ENCODE measurements at places on chromosomes 6 and 20.

GRCh38 chr6:105077596-105078385 is 102.0 kb downstream of the POPDC3 start:
- DNase-seq, result no peak

DNA sequence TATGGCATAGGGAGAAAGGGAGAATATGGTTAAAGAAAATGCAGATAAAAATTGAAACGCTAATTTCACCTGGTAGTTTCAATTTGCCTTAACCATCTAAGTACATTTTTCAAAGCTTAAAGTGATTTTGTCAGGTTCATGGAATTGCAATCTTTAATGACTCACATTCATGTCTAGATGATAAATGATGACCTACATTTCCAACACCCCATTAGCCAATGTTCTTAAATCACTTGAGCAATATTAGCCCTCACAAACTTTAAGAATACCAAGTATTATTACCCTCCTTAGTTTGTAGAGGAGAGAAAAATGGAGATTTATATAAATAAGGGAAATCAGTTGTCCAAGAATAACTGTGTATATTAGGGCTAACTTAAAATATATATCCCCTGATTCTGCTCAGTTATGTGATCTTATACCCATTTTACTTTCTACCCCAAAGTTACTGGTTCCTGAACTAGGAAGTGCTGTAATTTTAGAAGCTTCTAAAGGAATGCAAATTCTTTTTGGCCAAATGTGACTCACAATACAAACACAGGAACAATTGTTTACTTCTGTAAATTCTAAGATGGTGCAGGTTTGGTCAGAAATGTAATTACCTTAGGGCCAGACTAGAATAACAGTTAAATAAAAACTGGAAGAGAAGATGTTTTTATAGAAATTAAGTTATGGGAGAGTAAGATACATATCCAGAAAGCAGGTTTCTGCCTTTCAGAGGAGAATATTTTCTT is 34.5 kb downstream of the TPBG start:
- DNase-seq, result no peak

- DNase-seq, result no peak
Measured at GRCh38 chr6:169904051-169904922, 152.9 kb downstream of the ERMARD start.

GRCh38 chr6:39210450-39210849 is 18.8 kb downstream of the KCNK5 start:
- no peak for DNase-seq

GRCh38 chr6:106253731-106254130 is 71.8 kb downstream of the ATG5 start:
- no peak for DNase-seq

DNA sequence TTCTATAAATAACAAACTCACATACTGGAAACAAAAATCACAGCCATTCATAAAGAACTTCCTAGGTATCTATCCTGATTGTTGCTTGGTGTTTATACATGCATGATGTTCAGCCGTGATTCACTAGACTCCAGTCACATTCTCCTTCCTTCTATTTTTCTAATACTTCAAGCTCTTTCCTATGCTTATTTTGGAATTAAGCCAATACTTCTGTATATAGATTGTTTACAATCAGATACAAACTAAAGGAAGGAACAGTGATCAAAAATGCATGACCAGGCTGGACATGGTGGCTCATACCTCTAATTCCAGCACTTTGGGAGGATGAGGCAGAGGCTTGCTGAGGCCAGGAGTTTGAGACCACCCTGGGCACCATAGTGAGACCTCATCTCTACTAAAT is 377.5 kb upstream of the IRAK1BP1 start:
- DNase-seq, result no peak

- DNase-seq, result no peak
Measured at GRCh38 chr20:61385296-61385695, 133.2 kb downstream of the CDH4 start.

DNA sequence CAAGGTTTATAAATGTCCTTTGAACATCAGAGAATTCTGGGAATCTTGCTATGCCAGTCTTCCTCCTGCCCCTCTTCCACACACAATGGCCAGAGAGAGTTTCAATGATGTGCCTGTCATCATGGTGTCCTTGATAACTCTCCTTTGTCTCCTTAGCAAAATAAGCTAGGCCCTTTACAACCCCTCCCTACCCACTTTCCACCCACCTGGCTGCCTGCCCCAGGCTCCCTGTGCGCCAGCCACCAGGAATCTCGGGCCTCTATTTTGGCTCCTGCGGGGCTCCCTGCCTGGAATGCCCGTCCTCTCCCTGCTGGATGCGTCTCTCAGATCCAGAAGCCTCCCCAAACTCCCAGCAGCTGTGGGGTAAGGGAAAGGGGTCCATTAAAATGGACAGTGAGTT is 60.9 kb downstream of the NCR2 start:
- DNase-seq, result no peak

- DNase-seq, result no peak
Measured at GRCh38 chr6:15546591-15546990, 116.2 kb downstream of the DTNBP1 start.

GRCh38 chr6:56024931-56025330 is 149.5 kb upstream of the BMP5 start:
- DNase-seq, result no peak

- DNase-seq, result no peak
Measured at GRCh38 chr20:43187476-43188233, 2.1 kb downstream of the PTPRT start.

DNA sequence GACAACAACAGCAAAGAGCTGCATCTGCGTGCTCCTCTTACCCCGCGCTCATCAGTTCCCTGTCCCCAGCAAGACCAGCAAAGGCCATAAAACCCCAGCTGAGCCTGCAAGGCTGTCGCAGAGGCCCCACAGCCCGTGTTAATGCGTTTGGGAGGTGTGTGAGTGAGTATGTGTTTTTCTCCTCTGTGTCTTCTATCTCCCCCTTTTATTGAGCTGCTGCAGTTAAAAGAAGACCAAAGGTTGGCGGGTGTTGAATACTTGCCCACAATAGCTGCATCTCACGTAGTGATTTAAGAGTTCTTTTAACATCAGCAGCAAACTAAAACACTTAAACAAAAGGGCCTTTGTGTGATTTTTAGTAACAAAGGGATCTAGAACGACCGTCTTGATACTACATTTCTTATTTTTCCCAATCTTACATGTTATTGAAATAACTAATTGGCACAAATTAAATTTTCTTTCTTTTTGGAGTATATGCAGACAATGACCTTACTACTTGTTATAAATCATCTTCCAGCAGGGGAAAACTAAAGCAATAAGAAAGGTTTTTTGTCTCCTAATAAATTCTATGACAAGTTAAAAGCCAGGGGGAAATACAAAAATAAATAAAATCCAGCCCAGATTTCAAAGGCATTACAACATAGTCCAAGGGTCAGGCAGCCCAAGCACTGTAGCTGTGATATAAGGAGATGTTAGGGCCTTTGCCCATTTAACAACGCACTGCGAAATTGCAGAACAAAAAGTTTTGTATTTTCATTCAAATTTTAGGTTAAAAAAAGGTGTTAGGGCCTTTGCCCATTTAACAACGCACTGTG is 27.2 kb upstream of the CNKSR3 start:
- DNase-seq, result no peak

DNA sequence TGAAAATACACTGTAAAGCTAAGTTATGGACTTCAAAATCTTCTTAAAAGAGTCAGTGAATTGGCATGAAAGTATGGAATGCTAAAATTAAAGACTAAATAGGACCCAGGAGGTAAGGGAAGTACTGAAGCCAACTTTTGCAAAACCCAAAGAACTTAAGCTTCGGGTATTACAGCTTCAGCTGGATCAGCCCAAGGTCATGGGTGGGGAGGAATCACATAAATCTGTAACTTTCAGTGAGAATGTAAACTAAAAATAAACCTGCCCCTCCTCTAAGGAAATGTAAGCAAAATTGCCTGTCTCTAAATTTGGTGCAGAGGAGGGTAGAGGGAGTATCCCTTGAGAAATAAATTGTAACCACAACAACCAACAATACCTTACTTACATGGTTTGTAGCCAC is 4.4 kb upstream of the MUC21 start:
- no peak for DNase-seq

DNA sequence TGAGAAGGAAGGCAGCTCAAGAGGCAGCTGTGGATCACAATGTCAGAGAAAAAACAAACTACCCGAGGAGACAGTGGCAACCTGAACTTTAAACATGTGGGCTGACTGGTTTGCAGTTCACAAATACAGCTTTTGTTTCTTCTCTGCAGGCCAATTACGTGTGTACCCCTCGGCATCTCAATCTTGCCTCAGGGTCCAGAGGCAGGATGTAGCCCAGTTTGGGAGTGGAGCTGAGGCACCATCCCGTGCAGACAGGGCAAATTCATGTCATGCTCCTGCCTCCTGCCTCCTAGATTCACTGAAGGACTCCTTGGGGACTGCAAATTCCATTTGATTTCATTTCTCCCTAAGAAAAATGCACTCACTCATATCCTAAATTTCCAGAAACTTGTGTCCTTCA is 94.2 kb upstream of the KCNK16 start:
- no peak for DNase-seq

- no peak for DNase-seq
Measured at GRCh38 chr6:167851370-167851952, 24.8 kb downstream of the AFDN start.

- no peak for DNase-seq
Measured at GRCh38 chr6:158977382-158977781, 22.6 kb downstream of the RSPH3 start.

DNA sequence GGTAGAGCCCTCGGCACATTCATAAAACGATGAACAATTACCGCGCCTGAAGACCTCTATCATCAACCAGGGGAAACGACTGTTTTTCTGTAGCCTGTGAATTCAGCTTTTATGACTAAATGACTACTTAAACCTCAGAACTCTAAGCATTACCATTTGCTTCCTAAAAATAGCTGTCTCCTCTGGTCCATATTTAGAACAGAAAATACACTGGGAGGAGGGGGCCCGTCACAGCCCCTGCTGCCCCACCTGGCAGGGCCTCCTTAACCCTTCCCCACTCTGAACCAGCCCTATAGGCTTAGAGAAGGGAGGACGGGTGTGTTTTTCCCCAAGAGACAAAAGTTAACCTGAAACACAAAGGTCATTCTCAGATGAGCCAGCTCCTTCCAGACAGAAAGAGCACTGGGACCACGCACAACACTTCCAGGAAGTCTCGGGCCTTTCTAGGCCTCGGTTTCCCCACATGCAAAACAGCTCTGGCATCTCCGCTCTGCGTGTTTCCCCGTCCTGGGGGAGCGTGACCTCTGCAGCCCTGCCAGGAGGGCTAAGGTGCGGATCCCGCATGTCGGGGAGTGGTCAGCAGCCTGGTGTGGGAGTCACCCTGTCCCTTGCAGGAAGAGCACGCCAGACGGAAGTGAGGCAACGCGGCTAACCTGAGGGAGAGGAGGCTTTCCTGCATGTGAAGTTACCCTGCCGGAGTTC is 193.9 kb downstream of the DLL1 start:
- no peak for DNase-seq

- DNase-seq, result no peak
Measured at GRCh38 chr6:111739257-111739696, 133.6 kb upstream of the TRAF3IP2 start.

DNA sequence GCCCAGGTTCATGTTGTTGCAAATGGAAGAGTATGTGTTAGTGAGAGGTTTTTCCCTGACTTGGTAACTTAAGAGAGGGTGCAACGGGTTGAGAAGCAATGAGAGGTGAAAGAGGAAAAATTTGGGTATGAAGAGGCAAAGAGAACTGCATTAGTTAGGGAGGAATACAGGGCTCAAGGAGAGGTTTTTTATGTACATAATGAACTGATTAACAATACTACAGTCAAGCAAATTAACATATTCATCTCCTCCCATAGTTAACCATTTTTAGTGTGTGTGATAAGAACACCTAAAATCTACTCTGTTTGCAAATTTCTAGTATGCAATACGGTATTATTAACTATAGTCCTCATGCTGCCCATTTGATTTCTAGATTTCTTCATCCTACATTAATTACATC is 79.5 kb upstream of the HTR1E start:
- no peak for DNase-seq
